ENCODE measurements at places on chromosomes 6 and 20. TPM values are rescaled to one million over a fixed set of nuclear protein-coding genes. Genes with fewer than 3 reads are reported as not detected.

MPIG6B gene
- not detected for total RNA-seq

IL17F gene
- total RNA-seq = not detected

C6orf58 gene
- not detected for total RNA-seq

TMEM74B gene
- 0.13 TPM for total RNA-seq

RAET1L gene
- total RNA-seq = not detected

CST1 gene
- 31.1 TPM for total RNA-seq

POM121L2 gene
- total RNA-seq = not detected

BTN1A1 gene
- total RNA-seq = not detected

NKX2-2 gene
- total RNA-seq = not detected

LINC00237 gene
- not detected for total RNA-seq

NR2E1 gene
- not detected for total RNA-seq

CCN2 gene
- 658 TPM for total RNA-seq

TOX2 gene
- total RNA-seq = 2.2 TPM

GMEB2 gene
- total RNA-seq = 11.6 TPM

SNAP91 gene
- total RNA-seq = not detected

HNF4A gene
- total RNA-seq = not detected

PIGU gene
- 7.2 TPM for total RNA-seq
